Gastrocnemius medialis (tissue), 4 donors: ENCODE measurements at places on chromosomes 5 and 9.

- DNase-seq: no peak
Measured at GRCh38 chr5:179343021-179343718, 2.1 kb downstream of the ADAMTS2 start.

DNA sequence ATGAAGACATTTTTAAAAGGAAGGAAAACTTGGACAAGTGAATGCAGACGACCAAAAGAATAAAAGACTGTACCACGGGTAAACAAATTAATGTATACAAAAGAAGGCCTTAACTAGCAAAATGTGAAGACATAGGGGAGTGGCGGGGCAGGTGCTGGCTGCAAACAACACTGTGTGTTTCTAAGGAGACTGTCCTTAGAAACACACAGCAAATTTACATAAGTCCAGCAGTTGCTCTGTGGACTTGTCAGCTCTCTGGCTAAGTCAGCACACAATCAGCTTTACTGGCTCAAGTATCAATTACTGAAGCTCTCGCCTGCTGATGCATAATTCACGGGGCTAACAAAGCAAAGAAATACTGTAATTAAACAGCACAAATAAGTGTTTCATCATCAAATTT, 24.8 kb downstream of the PTBP3 start:
- no peak for DNase-seq

- no peak for DNase-seq
Measured at GRCh38 chr5:90311401-90311800, 98.2 kb downstream of the CETN3 start.

GRCh38 chr9:113872485-113873143, 3.5 kb upstream of the ZNF618 start:
- no peak for DNase-seq

DNA sequence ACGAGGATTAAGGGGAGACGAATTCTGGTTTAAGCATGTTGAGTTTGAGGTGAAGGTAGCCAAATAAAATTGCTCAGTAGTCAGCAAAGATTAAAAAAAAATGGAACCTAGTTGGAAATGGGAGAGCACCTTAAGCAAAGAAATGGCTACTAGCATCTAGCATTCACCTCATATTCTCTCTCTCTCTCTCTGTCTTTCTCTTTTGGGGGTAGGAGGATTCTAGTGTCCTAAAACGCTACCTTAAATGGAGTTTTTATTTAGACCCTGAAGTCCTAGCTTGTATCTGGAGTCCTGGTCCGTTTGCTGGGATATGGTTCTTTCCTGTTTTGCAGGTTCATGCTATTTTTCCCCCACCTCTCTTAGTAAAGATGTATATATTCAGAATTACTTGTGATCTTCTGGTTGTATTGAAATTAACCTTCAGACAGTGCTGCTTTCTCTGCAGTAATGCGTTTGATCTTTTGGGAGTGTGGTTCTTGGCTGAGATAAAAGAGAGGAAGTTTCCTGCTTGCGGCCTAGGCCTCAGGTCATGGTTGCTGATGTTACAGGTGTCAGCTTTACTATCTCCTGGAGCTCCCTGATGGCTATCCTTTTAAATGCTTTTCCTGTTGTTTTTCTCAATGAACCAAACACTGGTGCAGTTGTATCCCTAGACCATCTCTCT, 8.0 kb downstream of the TGFBR1 start:
- no peak for DNase-seq

GRCh38 chr9:4603830-4604229, 58.3 kb upstream of the PLPP6 start:
- DNase-seq: no peak
